Type B pancreatic cell (in vitro differentiated cells): ENCODE measurements at places on chromosomes 3 and 15.

DNA sequence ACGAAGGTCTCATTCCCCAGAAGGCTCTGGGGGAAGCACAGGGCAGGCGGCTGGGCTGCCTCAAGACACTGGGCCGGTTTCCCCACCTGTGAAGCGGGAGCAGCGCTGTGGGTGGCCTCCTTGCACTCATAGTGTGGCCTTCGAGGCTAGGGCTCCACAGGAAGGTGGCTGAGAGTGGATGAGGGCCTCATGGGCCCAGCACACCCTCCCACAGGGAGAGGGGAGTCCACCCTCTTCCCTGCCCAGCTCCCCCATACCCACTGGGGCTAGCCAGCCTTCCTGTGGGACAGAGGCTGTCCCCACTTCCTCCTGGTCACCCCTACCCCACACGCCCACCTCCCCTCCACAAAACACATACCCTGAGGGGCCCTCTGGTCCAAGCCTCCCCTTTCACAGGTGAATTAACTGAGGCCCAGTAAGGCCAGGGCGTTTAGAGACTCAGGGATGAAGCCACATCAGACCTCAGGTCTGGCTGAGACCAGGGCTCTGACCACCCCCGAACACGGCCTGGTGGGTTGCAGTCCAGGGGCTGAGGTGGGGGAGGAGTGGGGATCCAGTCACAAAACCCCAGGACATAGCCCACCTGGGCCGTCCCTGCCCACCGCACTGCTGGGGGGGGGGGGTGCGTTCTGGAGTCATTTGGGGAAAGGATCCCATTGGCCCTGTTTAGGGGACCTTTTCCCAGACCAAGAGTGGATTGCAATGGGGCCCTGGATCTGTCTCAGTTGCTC is 1.1 kb downstream of the ANPEP start:
- H3K4me3 ChIP-seq, result peak overlapping the region; percentile 61
- DNase-seq, result no peak
- H3K4me1 ChIP-seq, result no peaks in the 10 kb centered on the region
- peaks cover 6% of the 10 kb centered on the region for H3K36me3 ChIP-seq
- no peak overlapping the region for H3K27ac ChIP-seq
- H3K27me3 ChIP-seq, result peaks cover 36% of the 10 kb centered on the region

- peaks cover 17% of the 10 kb centered on the region for H3K36me3 ChIP-seq
- H3K4me3 ChIP-seq, result no peak overlapping the region
- H3K27ac ChIP-seq, result no peak overlapping the region
- no peak for DNase-seq
Measured at GRCh38 chr15:64542091-64542490, 81.7 kb downstream of the ZNF609 start.

GRCh38 chr3:196519718-196520082 is 4.6 kb upstream of the SMCO1 start:
- no peaks in the 10 kb centered on the region for H3K4me1 ChIP-seq
- no peak overlapping the region for H3K27ac ChIP-seq
- no peak overlapping the region for H3K4me3 ChIP-seq
- peaks cover 3% of the 10 kb centered on the region for H3K27me3 ChIP-seq
- H3K36me3 ChIP-seq, result peaks cover 5% of the 10 kb centered on the region

GRCh38 chr3:118577055-118577777 is 457.4 kb downstream of the IGSF11 start:
- DNase-seq, result no peak
- peaks cover 17% of the 10 kb centered on the region for H3K27me3 ChIP-seq
- no peak overlapping the region for H3K4me3 ChIP-seq
- H3K27ac ChIP-seq, result peak overlapping the region; percentile 21
- no peaks in the 10 kb centered on the region for H3K36me3 ChIP-seq

DNA sequence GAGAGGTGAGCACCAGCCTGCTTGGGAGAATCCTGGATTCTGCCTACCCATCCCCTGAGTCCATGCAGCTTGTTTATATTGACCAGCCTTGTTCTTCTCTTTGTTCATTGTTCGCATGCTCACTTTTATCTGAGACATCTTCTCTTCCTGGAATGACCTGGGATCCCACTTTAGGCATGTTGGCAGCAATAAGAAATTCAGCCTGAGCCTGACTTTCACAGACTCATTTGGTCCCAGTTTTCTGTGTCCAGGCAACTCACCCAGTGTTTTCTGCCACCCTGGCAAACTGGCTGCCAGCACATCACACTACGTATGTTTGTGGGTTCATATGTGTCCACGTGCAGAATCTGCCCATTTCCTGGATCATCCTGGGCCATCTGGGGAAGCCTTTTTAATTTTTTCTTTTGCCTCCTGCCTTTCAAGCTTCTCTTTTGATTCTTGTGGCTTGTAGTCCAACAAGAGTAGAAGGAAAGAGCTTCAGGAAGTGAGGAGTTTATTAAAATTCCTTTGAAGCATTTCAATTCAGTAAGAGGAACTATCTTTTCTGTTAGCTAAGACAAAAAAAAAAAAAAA is 199.9 kb downstream of the FNDC3B start:
- H3K27me3 ChIP-seq, result no peaks in the 10 kb centered on the region
- H3K36me3 ChIP-seq, result peaks cover 32% of the 10 kb centered on the region
- DNase-seq, result no peak
